ENCODE measurements at places on chromosomes 5 and 9.
A peak's percentile ranks its signal among the peaks of the same experiment; 100 is the strongest.

DNA sequence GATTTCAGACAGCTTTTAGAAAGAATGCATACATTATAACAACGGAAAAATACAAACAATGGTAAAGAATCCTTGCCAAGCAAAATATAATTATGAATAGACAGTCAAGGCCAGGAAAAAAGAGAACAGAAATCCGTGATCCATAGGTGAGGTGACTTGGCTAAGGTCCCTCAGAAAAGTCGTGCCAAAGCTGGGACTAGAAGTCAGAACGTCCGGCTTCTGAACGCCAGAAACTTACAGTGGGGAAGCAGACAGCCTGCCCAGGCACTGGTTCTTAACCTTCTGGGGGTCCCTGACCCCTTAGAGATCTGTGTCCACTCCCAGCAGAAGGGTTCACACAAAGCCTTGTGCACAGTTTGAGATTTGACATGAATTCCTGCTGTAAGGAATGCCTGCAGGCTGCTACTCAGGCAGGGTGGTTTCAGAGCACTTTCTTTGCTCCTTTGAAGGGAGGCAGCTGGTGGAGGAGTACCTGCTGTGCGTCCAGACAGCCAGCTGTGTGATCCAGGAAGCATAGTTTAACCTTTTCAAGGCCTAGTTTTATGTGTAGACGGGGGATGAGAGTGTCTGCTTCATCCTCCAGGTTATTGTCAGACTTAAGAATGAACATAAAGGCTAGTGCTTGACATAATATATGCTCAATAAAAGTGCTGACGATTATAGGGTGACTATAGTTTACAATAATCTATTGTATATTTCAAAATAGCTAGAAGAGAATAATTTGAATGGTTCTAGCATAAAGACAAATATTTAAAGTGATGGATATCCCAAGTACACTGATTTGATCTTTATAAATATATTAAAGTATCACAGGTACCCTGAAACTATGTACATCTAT is 852 bp downstream of the ARHGEF37 start:
- no peak for DNase-seq

- no peak for DNase-seq
Measured at GRCh38 chr9:131669269-131670157, 70.4 kb downstream of the RAPGEF1 start.

DNA sequence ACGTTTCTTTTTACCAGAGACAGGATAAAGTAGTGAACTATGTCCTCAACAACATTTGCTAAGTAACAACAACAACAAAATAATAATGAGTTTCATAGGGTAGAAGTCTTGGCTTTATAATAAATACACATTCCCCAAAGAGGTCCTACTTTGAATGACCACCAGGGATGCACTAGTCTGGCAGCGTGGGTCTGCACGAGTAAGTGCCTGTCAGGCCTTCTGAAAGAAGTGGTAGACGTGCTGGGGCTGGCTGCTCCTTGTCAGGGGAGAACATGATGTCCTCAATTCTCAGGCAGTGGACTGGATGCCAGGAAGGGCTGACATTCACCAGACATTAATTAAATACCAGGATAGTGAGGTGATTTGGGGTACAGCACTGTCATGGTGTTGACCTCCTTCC is 331.1 kb downstream of the TMEM38B start:
- no peak for DNase-seq

GRCh38 chr9:130770679-130771442 is 64.2 kb upstream of the ABL1 start:
- DNase-seq = peak; percentile 32

GRCh38 chr9:108113596-108113995 is 624.0 kb upstream of the KLF4 start:
- DNase-seq = no peak

DNA sequence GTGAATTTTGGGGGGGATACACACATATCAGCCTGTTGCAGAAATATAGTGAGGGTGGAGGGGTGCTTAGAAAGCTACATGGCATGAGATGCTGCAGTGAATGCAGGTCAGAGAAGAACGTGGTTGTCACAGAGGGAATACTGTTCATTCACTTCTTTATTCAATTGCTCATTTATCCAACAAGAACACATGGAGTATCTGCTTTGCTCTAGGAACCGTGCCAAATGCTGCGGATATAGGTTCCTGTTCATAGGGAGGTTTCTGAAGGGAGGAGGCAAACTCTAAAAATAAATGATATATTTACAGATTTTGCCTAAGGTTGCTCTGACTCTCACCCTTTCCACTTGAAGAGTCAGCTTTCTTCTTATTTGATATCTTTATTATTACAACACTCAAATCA is 444.3 kb upstream of the CLINT1 start:
- no peak for DNase-seq

GRCh38 chr9:6761306-6761705 is 3.5 kb downstream of the KDM4C start:
- DNase-seq = no peak

DNA sequence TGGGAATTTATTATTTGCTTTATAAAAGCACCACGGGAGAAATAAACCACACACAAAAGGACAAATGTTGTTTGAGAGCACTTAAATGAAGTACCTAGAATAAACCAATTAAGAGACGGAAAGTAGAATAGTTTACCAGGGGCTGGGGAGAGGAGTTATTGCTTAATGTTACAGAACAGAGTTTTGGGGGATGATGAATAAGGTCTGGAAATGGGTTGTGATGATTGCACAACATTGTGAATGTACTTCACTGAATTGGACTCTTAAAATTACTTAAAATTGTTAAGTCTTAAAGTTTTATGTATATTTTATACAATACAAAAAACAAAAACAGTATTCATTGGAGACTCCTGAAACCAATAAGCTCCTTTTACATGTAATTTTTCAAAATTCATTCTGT is 1.5 kb downstream of the ZBTB43 start:
- DNase-seq = no peak

DNA sequence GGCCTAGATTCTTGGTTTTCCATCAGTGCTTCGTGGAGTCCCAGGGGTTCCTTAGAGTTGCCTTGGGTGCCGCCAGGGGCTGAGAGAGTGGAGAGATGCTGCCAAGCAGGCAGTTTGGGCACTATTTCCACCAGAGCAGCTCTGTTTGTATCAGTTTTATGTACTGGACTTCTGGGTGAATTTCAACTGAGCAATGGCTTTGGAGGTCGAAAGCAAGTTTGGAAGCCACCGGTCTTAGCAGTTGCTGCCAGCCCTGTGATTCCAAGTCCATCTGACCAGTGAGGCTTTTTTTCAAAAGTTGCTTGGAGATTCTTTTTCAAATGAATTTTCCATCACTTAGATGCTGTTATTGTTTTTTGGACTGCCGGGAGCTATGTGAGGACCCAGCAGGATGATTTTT is 68.5 kb downstream of the ANGPTL2 start:
- DNase-seq = no peak

GRCh38 chr5:142134331-142135010 is 25.9 kb downstream of the NDFIP1 start:
- no peak for DNase-seq

DNA sequence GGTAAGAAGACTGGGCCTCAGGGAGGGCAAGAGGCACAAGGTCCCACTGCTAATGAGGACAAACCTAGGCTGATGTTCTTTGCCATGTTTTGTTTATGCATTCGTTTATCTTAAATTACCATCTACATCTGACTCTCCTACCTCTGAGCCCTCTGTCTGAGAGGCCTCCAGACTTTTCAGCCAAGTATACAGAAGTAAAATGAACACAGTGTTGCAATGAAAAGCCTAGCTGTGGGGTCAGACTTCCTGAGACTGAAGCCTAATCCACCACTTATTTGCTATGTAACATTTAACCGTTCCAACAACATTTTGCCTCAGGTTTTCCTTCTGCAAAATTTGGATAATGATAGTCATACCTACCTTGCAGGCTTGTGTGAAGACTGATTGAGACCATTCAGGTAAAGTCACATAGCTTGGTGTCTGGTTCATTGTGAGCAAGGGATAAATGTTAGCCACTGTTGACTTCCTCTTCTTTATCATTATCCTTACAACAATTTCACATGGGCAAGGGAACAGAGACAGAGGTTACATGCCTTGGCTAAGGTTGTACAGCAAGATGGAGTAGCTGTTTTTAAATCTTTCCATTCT is 374.9 kb upstream of the CLINT1 start:
- no peak for DNase-seq

- DNase-seq = no peak
Measured at GRCh38 chr9:6302417-6302816, 25.8 kb upstream of the TPD52L3 start.

GRCh38 chr9:36772449-36773403 is 200.0 kb downstream of the MELK start:
- no peak for DNase-seq

- no peak for DNase-seq
Measured at GRCh38 chr5:9174446-9174845, 371.4 kb downstream of the SEMA5A start.

DNA sequence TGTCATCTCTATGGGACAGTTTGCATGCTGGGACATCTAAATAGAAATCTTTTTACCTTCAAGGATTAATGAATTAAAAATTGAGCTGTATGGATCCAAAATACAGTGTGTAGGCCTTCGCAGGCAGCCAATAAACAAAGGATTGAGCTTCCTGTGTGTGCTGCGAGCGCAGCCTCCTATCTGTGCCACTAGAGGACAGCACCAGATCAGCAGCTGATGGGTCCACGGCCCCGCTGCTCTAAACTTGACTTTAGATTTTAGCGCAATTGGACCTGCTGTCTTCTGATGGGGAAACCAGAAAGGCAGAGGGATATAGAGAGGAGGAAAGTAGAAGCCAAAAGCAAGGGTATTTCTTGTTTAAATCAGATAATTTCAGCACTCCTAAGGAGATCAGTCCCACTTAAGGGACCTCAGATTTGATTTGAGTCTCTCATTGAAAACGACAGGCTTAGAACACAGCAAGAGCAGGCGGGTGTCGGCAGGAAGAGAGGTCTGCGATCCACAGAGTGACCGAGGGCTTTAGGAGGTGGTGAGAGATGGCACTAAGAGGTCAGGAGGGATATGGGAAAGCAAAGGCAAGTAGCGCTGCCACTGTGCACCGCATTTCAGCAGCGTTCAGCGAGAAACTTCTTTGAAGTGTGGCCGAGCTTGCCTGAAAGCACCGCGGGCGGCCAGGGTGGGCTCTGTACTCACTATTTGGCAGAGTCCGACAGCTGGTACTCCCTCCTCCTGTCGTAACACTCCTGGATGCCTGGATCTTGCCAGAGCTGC is 214.3 kb downstream of the GNA14 start:
- peak; percentile 46 for DNase-seq

GRCh38 chr9:116623715-116624114 is 63.4 kb upstream of the TRIM32 start:
- DNase-seq = no peak

DNA sequence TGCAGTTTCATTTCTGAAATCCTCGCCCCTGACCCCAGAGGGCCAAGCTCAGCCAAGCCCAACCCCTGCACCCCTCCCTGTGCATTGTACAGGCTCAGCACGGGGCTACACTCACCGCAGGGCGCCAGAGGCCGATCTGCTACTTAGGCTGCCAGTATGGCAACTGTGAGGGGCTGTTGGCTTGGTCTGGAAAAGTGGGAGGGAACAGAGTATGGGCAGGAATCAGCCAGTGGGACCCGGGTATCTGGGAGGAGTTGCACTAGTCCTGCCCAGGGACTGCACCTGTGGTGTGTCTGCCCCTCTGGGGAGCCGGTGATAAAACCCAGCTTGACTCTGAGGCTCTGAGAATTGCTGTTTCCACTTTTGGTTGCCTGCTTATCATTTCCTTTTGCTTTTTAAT is 167.4 kb upstream of the KIF2A start:
- DNase-seq = no peak

- DNase-seq = no peak
Measured at GRCh38 chr5:60457233-60457632, 242.7 kb downstream of the DEPDC1B start.

- DNase-seq = no peak
Measured at GRCh38 chr9:128554155-128554862, 1.9 kb downstream of the SPTAN1 start.

GRCh38 chr5:10485142-10485795 is 43.6 kb downstream of the ROPN1L start:
- no peak for DNase-seq

DNA sequence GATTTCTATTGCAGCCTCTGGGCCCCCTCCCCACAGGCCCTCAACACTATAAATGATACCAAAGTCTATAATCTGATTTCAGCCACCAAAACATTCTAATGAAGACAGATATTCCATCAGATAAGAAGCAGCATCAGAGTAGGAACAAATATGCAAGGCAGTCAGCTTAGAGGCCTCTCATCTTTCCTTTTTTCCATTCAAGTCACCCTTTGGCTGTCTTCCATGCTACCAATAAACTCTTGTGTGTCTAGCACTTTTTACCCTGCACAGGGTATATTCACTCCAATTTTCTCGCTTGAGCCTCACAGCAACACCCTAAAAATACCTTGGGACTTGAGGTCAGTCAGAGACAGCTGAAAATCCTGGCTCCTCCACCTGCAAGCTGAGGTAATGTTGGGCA is 193.7 kb downstream of the BRINP1 start:
- no peak for DNase-seq

- peak; percentile 1 for DNase-seq
Measured at GRCh38 chr5:78221964-78222451, 72.5 kb downstream of the AP3B1 start.

- no peak for DNase-seq
Measured at GRCh38 chr9:14936491-14936890, 26.3 kb upstream of the FREM1 start.

DNA sequence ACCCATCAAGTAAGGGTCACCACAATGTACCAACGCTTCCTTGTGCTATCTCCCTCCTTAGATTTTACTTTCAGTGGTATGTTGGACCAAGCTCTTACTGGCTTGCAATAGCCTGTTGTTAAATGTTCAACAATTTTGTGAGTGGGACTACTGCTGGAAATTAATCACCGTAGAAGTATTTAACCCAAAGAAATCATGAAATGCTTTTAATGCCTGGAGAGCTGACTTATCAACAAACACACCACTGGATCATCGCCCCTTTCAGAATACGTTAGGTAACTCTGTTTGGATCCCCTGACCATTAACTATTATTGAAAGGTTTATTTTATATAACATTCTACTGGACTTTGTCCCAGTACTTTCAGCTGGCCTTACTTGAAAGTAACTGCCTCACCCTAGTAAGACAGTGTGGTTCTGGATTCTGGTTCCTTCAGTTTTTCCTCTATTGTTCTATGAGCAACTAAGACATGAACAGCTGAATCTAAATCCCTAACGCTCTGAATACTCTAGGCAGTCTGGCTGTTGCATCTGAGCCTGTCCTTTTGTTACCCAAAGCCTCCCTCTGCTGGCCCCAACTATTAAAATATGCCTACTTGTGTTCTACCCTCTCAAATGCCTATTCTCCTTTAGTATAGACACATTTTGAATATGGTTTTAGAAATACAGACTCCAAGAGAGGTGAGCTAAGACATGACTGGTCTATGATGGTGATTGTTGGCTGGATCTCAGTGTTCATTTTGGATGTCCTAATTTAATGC is 1203.4 kb upstream of the DMAC1 start:
- DNase-seq = no peak

GRCh38 chr9:126857261-126857960 is 3.0 kb upstream of the ZBTB34 start:
- DNase-seq = no peak
